Endothelial cell of umbilical vein (primary cell): ENCODE measurements at places on chromosomes 5 and 9.
A peak's percentile ranks its signal among the peaks of the same experiment; 100 is the strongest.

- no peak for DNase-seq
Observed at GRCh38 chr9:127779136-127779981, 893 bp upstream of the SH2D3C start.

DNA sequence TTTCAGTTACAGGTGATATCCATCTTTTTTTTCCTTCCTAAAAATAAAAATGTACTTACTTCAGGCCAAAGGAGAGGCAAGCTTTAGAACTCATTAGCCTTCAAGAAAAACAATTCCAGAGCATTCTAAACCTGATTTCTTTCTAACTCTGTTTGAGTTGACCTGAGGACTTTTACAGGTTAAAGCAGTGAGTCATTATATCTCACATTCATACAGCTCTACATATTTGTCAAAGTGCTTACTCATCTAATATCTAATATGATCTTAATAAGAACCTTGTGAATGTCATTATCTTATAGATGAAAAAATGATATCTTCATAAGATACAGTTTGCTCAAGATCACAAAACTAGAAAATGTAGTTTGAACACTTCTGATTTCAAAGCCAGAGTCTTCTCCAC, 149.2 kb upstream of the CDKN2B start:
- DNase-seq = peak; percentile 63

- DNase-seq = no peak
Observed at GRCh38 chr5:24854350-24854749, 209.6 kb upstream of the CDH10 start.

GRCh38 chr5:16588434-16589214, 28.2 kb downstream of the RETREG1 start:
- no peak for DNase-seq

GRCh38 chr9:20209391-20210340, 412.6 kb downstream of the MLLT3 start:
- no peak for DNase-seq

DNA sequence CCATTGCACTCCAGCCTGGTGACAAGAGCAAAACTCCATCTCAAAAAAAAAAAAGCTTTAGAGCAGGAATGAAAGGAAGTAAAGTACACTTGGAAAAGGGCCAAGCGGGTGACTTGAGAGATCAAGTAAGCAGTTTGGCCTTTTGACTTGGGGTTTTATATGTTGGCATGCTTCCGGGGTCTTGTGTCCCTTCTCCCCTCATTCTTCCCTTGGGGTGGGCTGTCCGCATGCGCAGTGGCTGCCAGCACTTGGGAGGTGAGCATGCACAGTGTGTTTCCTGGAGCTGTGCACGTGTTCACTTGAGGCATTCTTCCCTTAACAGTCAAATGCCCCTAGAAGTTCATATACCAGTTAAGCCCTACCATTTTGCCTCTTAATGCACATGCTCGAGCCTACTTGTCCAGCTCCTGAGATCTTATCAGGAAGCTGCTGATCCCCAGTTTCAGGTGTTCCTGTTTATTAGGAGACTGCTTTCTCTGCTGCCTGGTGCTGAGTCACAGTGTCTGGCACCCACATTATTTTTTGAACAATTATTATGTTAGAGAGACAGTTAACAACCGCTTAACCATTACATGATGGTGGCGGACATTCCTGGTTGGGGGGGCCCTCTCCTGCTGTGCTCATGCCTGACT, 32.6 kb upstream of the PRRC2B start:
- DNase-seq = peak; percentile 45

GRCh38 chr5:6418679-6419276, 29.9 kb upstream of the UBE2QL1 start:
- DNase-seq = no peak

- no peak for DNase-seq
Observed at GRCh38 chr5:36392818-36393217, 91.1 kb upstream of the RANBP3L start.

GRCh38 chr9:114126247-114127060, 27.4 kb upstream of the KIF12 start:
- DNase-seq = no peak

DNA sequence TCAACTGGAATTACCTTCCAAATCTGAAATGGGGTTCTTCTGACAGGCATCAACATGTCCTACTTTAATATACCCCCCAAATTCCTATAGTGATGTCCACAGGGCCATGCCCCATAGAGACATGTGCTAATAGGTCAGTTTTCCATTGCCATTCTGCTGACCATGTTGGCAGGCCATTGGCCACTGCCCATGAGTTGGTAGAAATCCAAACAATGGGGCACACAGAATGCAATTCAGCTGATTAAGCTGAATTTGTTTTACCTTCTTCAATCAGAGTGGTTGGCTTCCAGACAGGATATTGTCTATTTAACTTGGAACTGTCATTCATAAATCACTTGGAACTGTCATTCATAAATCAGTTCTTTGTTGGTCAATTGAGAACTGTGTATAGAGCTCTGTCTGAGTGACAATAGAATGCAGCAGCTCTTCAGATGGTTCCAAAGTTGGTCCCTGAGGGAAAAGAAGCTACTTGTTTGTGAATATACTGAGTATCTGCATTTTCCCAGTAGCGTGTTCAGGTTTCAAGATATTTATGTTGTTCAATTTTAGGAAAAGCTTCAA, 336.9 kb downstream of the DRD1 start:
- DNase-seq = no peak

GRCh38 chr9:3968891-3969290, 331.0 kb downstream of the GLIS3 start:
- DNase-seq = no peak

- no peak for DNase-seq
Observed at GRCh38 chr9:125844611-125845010, 97.4 kb downstream of the PBX3 start.

GRCh38 chr9:90299968-90300367, 342.7 kb downstream of the DIRAS2 start:
- no peak for DNase-seq

GRCh38 chr5:124059200-124059599, 547.2 kb downstream of the CSNK1G3 start:
- DNase-seq = no peak

- DNase-seq = no peak
Observed at GRCh38 chr9:81150016-81150625, 539.2 kb downstream of the TLE1 start.

DNA sequence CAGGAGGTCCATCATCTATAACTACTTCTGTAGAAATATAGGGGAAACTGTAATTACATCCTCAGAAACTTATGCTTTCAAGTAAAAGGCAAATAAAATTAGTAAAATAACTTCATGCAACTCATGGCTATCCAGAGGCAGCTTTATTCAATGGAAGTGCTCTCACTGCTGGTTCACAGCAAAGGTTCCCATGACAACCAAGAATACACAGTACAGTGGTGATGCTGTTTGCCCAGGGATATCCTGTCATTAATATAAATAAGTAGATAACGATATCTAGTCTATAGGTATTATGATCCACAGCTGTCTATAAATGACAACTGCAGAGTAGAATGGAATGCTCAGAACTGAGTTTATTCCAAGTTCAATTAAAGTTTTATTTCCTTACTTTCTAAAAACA, 390.3 kb downstream of the PDE4D start:
- DNase-seq = peak; percentile 34
